Panc1 (cell line): ENCODE measurements at places on chromosomes 5 and 9.

DNA sequence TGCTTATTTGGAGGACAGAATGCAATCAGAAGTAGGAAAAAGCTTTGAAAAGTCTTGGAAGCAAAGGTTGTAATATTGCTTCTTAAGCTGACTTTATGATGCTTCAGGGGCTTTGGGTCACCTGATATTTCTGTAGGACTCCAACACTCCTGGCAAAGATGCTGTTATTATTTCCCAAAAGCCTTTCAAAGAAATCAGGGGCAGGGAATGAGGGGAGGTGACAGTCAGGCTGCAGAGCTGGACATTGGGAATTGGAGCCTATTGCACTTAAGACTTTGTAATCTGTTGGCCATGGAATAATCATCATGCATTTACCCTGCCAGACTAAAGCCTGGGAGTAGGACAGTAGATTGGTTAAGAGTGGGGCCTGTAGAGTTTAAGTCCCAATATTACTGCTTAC lies 168.3 kb upstream of the IL12B start:
- DNase-seq, result no peak

DNA sequence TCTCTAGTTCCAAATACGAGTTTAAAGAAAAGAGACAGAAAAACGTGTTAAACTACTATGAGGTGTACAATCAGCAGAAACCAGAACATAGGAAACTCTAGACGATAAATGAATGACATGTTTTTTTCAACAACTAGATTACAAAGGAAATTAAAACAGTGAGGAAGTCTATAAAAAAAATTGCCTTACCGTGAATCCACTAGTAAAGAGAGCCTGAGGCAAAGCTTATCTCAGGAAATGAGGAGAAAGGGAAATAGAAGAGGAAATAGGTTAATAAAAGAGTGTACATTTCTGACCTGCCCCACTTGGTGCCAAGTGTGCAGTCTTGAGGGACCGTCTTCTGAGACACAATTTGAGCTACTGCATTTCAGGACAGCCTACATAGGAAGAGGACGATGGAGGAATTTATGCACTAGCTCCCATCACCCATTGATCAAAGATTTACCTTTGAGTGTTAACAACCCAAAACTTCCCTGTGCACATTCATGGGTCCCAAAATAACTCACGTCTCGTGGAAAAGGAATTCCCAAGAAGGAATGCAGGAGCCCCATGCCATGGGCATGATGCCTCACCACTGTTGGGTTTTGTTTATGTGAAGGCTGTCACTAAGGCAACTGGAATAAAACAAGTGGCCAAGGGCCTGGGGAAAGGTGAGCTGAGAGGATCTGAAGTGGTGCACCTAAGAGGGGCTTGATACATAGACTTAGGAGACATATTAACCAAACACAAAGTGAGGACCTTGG lies 53.6 kb upstream of the SLC1A3 start:
- DNase-seq, result no peak

DNA sequence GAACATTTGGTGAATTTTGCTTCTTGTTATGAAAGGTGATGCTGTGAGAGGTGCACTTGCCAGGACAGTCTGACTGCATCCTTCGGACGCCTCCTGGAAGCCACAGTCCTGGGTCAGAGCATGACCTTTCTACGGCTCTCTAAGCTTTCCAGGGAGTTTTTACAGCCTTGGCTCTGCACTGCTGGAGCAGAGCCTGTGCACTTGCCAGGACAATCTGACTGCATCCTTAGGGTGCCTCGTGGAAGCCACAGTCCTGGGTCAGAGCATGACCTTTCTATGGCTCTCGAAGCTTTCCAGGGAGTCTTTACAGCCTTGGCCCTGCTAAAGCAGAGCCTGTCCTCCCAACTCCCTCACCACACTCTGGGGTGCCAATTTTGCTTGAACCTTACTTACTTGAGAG lies 49.6 kb downstream of the CCDC180 start:
- no peak for DNase-seq

- no peak for DNase-seq
These were observed 3.3 kb upstream of the IRX1 start for GRCh38 chr5:3592298-3592697.

DNA sequence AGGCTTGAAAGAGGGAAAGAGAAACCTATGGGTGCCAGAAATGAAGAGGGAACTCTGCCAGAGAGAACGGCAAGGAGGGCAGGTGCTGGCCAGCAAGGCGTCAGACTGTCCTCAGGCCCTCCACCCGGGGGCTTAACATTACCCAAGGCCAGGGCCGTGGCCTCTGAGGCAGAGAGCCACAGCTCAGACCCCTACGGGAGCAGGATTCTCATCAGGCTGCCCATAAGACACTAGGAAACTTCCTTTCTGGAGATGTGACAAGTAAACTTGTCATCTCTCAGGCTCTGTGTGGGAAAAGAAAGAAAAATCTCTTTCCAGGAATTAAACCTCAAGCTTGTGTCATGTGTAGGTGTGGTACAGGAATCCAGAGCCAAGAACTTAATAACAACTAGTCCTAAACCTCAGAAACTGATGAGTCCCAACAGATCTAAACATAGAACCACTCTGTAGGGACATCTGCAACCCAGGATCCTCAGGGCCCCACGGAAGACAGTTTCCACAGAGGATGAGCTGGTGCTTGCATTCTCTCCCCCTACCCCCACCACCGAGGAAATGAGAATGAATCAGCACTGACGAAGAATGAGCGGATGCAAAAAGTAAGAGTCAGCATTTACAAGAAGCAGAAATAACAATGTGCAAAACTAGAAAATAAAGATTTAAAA lies 74.3 kb downstream of the DCP2 start:
- DNase-seq, result no peak
